ENCODE measurements at places on chromosomes 1 and 21. TPM values are rescaled to one million over a fixed set of nuclear protein-coding genes. Genes with fewer than 3 reads are reported as not detected.

- no peak overlapping the region for H3K4me3 ChIP-seq
- H3K36me3 ChIP-seq: peaks cover 3% of the 10 kb centered on the region
- no peak overlapping the region for H3K27ac ChIP-seq
- peaks cover 37% of the 10 kb centered on the region for H3K4me1 ChIP-seq
- H3K27me3 ChIP-seq: no peaks in the 10 kb centered on the region
Measured at GRCh38 chr1:9542430-9542829, 3.2 kb downstream of the SLC25A33 start.

DNA sequence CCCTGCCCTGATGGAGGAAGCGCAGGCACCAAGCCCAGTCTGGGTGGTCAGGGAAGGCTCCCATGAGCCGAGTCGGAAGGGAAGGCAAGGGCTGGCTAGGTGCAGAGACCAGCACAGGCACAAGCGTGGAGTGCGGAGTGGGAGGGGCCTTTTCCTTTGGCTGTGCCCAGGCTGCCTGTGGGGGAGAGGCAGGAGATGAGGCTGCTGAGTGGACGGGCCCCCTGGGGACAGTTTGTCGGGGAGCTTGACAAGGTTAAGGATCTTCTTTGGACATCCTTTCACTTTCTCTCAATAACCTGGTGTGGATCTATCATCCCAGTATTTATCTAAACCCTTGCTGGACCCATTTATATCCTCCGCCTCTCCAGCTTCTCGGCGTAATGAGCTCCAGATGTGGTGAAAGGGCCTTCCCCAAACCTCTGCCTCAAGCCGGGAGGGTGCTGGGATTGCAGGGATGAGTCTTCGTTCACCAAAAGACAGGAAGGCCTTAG lies 42.9 kb downstream of the EPHB2 start:
- no peak for DNase-seq
- no peaks in the 10 kb centered on the region for H3K27me3 ChIP-seq
- peaks cover 3% of the 10 kb centered on the region for H3K4me1 ChIP-seq

- H3K27me3 ChIP-seq: no peaks in the 10 kb centered on the region
- DNase-seq: no peak
- no peaks in the 10 kb centered on the region for H3K4me1 ChIP-seq
- H3K27ac ChIP-seq: no peak overlapping the region
Measured at GRCh38 chr21:40120940-40121575, 253.8 kb downstream of the PCP4 start.

DNA sequence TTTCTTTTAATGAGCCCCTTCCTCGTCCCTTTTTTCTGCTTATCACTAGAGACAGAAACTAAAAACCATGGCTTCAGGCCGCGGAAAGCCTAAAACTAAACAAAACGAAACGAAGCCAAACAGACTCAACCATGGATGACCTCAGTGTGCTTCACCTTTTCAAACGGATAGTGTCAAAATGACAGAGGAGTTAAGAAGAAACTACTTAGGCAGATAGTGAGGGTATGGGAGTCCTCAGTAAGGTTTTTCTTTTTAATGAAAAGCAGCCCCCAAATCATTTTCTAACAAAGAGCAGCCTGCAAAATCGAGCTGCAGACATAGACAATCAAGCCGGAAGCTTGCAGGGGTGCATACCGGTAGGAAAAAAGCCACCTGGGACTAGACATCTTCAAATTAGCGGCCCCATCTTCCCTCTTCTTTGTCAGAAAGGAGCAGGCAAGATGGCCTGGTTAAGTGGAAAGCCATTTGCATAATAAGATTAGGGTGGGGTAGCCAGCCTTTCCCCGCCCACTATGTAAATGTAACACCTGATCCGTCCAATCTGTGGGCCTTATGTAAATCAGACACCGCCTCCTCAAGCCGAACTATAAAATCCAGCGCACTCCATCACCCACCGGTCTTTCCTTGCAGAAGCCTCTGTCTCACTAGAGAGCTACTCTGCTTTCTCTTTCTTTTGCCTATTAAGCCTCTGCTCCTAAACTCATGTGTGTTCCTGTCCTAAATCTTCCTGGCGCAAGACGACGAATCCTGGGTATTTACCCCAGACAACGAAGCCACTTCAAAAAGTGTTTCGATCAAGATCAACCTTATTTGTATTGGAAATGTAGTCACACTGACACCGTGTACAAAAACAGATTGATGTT lies 6.2 kb upstream of the ERO1B start:
- no peak for DNase-seq
- no peak overlapping the region for H3K27ac ChIP-seq
- H3K4me1 ChIP-seq: peaks cover 23% of the 10 kb centered on the region
- no peaks in the 10 kb centered on the region for H3K27me3 ChIP-seq

- no peaks in the 10 kb centered on the region for H3K36me3 ChIP-seq
- H3K27ac ChIP-seq: no peak overlapping the region
- no peaks in the 10 kb centered on the region for H3K4me1 ChIP-seq
- DNase-seq: peak; percentile 6
Measured at GRCh38 chr1:217747156-217747769, 116.1 kb downstream of the SPATA17 start.

GRCh38 chr21:42981214-42981523 lies 6.8 kb downstream of the PKNOX1 start:
- H3K27me3 ChIP-seq: no peaks in the 10 kb centered on the region
- peaks cover 33% of the 10 kb centered on the region for H3K36me3 ChIP-seq
- H3K27ac ChIP-seq: peak overlapping the region; percentile 41
- H3K4me1 ChIP-seq: peaks cover 43% of the 10 kb centered on the region
- H3K4me3 ChIP-seq: no peak overlapping the region
- DNase-seq: no peak

DNA sequence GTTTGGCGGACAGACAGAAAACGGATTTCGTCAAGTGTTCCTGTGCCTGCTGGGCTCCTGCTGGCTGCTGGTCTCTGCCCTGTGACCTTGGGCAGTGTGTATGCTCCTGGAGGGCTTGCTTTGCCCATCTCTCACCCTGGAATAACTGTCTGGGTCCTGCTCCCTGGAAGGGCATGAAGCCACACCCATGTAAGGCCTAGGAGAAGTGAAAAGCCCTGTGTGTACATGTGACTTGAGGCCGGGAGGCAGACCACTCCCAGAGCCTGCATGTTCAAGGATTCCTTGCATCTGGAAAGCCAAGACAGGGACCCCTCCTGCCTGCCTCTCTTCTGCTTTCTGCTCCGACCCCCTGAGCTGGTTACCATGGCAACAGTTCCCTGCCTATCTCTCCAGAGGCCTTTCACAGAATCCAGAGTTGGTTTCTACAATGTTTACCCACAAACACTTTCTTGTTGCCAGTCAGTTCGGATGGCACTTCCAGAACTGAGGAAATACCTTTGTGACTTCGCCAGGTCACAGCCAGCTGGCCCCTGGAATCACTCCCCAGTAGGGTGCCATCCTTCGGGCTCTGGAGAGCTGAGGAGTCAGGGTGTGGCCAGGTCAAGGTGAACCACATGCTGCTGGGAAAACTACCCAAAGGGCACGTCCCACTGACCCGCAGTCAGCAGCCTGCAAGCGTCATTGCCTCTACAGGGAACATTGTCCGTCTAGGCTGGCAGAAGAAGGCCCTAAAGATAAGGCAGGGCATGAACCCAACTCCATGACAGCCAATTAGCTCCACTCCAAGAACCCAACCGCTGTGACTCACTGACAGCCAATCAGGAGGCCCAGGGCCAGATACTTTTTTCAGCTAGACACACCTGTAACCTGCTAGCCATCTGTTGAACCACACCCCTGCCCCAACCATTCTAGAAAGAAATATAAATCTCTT lies 14.7 kb upstream of the GPR37L1 start:
- H3K36me3 ChIP-seq: no peaks in the 10 kb centered on the region
- no peak overlapping the region for H3K4me3 ChIP-seq
- no peaks in the 10 kb centered on the region for H3K4me1 ChIP-seq
- H3K27me3 ChIP-seq: no peaks in the 10 kb centered on the region
- no peak for DNase-seq

GRCh38 chr1:55216096-55216495 lies 932 bp upstream of the USP24 start:
- peak overlapping the region; percentile 91 for H3K4me3 ChIP-seq
- H3K36me3 ChIP-seq: peaks cover 9% of the 10 kb centered on the region
- no peak for DNase-seq
- no peaks in the 10 kb centered on the region for H3K27me3 ChIP-seq

- peaks cover 56% of the 10 kb centered on the region for H3K4me1 ChIP-seq
- H3K27me3 ChIP-seq: no peaks in the 10 kb centered on the region
- H3K27ac ChIP-seq: peak overlapping the region; percentile 50
- no peak for DNase-seq
- H3K4me3 ChIP-seq: no peak overlapping the region
Measured at GRCh38 chr1:203638950-203639349, 12.3 kb downstream of the ATP2B4 start.

- H3K4me3 ChIP-seq: no peak overlapping the region
- peaks cover 13% of the 10 kb centered on the region for H3K27me3 ChIP-seq
- DNase-seq: no peak
- no peaks in the 10 kb centered on the region for H3K36me3 ChIP-seq
- H3K4me1 ChIP-seq: peaks cover 13% of the 10 kb centered on the region
Measured at GRCh38 chr1:84757301-84757700, 67.0 kb upstream of the SSX2IP start.

DNA sequence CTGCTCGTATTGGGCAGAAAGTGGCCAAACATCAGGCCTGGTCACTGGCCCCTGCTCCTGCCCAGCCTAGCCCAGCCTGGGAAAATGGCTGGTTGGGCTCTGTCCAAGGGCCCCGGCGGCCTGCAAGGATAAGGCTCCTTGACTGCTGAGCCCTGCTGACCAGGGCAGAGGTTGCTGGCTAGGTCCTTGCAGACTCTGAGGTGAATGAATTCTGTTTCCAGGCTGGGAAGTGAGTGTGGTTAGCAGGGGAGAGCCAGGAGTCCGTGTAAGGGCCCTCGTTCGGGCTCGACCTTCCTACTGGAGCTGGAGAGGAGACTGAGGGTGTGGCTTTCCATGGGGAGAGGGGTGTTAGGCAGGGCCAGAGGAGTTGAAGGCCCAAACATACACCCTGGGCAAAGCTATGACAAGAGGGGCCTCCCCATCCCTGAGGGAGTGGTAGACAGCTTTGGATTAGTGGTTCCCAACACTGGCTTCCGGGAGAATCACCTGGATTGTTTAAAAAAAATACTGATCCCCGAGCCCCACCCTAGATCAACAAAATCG lies 20.6 kb downstream of the CSF1 start:
- H3K4me1 ChIP-seq: peaks cover 6% of the 10 kb centered on the region
- H3K27ac ChIP-seq: no peak overlapping the region
- H3K27me3 ChIP-seq: no peaks in the 10 kb centered on the region
- H3K36me3 ChIP-seq: peaks cover 17% of the 10 kb centered on the region
- DNase-seq: no peak

DNA sequence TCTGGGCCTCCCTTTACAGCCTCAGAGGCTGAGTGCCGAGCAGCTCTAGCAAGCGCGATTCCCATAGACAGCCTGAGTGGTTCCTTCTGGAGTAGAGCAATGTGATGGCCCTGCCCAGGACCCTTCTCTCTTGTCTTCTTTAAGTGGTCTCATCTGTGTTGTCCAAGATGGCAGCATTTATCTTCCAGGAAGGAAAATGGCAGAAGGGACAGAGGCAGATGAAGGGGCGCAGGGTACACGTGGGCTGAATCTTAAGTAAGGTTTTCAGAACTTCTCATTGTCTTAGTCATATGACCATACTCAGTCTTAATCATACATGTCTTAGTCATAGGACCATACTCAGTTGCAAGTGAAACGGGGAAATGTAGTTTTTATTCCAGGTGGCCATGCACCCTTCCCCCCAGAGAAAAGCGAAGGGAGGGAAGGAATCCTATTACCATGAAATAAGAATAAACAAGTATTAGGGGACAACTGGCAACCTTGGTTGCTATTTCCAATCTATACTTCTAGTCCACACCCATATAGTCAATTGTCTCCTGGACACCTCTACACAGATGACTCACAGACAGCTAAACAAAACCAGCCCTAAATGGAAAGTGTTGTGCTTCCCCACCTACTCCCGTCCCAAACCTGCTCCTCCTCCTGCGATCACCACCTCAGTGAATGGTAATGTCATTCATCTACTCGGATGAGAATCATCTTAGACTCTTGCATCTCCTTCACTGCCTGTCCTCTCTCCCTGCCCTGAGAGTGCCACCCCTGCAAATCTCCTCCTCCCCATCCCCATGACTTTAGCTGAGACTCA lies 13.3 kb downstream of the OVAAL start:
- H3K27me3 ChIP-seq: peaks cover 15% of the 10 kb centered on the region
- H3K4me3 ChIP-seq: no peak overlapping the region
- no peak overlapping the region for H3K27ac ChIP-seq
- H3K36me3 ChIP-seq: no peaks in the 10 kb centered on the region
- peaks cover 5% of the 10 kb centered on the region for H3K4me1 ChIP-seq
- no peak for DNase-seq

GRCh38 chr1:87230501-87230900 lies 98.2 kb upstream of the LMO4 start:
- H3K4me1 ChIP-seq: no peaks in the 10 kb centered on the region
- no peak overlapping the region for H3K27ac ChIP-seq
- peaks cover 2% of the 10 kb centered on the region for H3K27me3 ChIP-seq

GRCh38 chr1:239387304-239388158 lies 1.2 kb downstream of the CHRM3 start:
- peaks cover 29% of the 10 kb centered on the region for H3K4me1 ChIP-seq
- DNase-seq: no peak
- H3K27me3 ChIP-seq: peaks cover 72% of the 10 kb centered on the region
- peak overlapping the region; percentile 69 for H3K4me3 ChIP-seq

DNA sequence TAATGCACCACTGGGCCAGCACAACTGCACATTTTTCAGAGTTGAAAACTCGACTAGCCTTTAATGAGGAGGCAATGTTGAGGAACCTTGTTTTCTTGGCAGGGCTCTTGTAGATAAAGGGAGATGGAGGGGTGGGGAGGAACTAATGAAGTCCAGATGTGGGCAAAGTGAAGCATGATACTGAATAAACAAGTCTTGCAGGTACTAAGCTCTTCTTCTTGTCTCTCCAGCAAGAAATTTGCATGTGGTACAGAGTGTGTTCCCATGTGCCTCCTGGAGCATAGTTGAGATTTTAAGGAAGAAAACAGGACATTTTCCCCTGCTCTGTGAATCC lies 47.0 kb downstream of the PLPP3 start:
- no peak for DNase-seq
- H3K4me3 ChIP-seq: no peak overlapping the region
- H3K27me3 ChIP-seq: peaks cover 4% of the 10 kb centered on the region

GRCh38 chr1:156811168-156811567 lies 5.5 kb downstream of the SH2D2A start:
- peaks cover 86% of the 10 kb centered on the region for H3K4me1 ChIP-seq
- peak overlapping the region; percentile 16 for H3K27ac ChIP-seq
- H3K27me3 ChIP-seq: no peaks in the 10 kb centered on the region

- no peaks in the 10 kb centered on the region for H3K27me3 ChIP-seq
- peaks cover 41% of the 10 kb centered on the region for H3K36me3 ChIP-seq
- peaks cover 80% of the 10 kb centered on the region for H3K4me1 ChIP-seq
Measured at GRCh38 chr1:24946861-24947658, 17.0 kb upstream of the RUNX3 start.

The CRB1 gene
- total RNA-seq: 0.06 TPM

The FMO5 gene
- 0.72 TPM for total RNA-seq

The AVPR1B gene
- not detected for total RNA-seq

The DPM3 gene
- 58.9 TPM for total RNA-seq

The CXADR gene
- total RNA-seq: 0.40 TPM

The PCBP3 gene
- total RNA-seq: 4.8 TPM

The CFAP45 gene
- total RNA-seq: 0.25 TPM

The MIA3 gene
- 67.9 TPM for total RNA-seq

The MNDA gene
- total RNA-seq: not detected

The KRTAP24-1 gene
- total RNA-seq: not detected

The VWA1 gene
- 0.10 TPM for total RNA-seq

The TCEANC2 gene
- total RNA-seq: 14.9 TPM

Measured in activated CD4-positive, alpha-beta T cell treated with anti-CD3 and anti-CD28 coated beads, Interleukin-2, amount 10 ng/mL, durations not matched to agents 7 days and 5 days (primary cell).